HFFc6 (cell line): ENCODE measurements at places on chromosomes 2 and 18.

DNA sequence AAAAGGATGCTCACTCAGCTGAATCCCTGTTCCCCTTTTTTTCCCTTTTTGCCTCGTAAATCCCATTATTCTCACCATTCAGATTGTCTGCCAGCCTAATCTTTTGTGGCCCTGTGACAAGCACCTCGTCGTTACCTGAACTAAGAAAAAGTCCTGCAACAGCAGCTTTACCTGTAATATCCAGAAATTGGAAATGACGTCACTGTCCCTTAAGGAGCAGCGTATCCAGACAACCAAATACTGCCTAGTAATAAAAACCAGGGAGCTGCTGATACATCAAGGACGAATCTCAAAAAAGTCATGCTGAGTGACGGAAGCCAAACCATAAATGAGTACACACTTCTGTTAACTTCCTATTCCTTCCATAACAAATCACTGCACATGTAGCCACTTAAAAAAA, 694.9 kb downstream of the GALR1 start:
- no peak for DNase-seq

DNA sequence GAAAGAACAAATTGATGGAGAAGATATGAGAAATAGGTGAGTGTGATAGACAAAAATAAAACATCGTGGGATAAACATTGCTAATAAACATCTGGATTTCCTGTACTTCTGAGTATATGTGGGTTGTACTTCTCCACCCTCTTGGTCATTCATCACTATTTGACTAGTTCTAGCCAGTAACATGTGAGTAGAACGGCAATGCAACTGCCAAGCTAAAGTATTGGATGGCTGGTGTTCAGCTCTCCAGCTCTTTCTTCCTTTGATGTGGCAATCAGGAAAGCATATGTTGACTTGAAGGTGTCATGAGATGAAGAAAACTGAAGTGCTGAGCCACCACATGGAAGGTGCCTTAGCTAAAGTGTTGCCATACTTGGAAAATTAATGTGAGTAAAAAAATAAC, 144.9 kb downstream of the SCG2 start:
- no peak for DNase-seq

GRCh38 chr18:46338766-46339165, 234.6 kb downstream of the HAUS1 start:
- DNase-seq = no peak

DNA sequence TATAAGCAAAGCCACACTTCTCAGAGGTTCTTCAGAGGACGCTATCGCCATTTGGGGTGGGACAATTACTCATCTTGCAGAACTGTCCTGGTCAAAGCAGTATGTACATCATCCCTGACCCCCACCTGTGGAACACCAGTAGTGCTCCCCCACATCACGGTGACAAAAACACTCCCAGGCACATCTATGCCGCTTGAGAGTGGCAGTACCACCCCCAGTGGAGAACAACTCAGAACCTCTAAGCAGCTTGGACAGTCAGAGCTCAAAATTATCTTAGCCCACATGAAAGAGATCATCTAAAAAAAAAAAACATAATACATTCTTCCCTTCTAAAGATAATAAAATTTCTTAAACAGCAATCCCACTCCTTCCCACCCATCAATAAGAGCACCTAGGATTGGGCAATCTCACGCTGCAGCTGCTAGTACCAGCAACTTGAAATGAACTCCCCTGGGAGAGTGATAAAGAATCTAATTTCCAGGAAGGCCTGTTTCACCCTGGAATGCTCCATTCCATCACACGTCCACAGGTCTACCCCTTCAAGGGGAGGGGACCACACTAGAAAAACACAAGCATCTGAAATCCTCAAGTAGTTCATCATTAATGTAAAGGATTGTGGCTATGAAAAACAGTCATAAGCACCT, 31.7 kb downstream of the LRP2 start:
- DNase-seq = no peak

DNA sequence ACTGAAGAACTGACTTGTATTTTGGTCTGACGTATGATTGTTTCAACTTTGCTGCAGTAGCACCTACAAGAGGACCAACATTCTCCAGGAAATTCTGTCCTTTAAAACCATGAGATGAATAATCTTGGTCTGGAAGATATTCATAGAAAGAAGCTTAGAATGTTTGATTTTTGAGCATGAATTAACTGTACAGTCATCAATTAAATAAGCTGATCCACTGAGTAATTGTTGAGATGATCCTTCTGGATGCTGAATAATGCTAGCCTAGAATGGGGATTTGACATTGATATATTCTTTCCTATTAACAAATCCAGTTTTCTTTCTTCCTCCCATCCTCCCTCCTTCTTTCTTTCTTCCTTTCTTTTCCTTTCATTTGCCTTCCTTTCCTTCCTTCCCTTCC, 39.0 kb upstream of the CDK5R2 start:
- no peak for DNase-seq

- DNase-seq = no peak
These were observed 35.3 kb downstream of the SLC66A2 start for GRCh38 chr18:79916128-79916494.

DNA sequence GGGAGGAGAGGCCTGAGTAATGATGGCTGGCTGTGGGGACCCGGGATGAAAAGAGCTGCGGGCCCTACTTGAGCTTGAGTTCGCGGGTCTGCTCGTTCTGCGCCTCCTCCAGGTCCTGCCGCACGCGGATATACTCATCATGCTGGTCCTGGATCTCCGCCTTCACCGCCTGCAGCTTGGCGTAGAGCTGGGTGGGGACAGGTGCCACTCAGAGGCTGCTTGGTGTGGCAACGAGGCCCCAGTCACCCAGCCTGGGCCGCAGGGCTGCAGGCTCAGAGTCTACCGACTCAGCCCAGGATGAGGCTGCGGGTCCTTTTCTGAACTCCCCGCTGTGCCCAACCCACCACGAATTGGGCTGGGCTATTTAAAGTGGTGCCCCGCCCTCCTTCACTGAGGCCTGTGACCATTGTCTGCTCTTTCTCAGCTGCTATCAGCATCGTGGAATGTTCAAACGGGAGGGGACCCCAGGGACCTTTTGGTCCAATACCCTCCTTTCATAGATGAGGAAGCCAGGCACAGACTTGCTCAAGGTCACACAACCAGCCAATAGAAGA, 28.0 kb downstream of the KIF3C start:
- DNase-seq = no peak

GRCh38 chr2:1686784-1687105, 57.6 kb downstream of the PXDN start:
- no peak for DNase-seq

GRCh38 chr2:181788897-181789555, 102.5 kb upstream of the ITPRID2 start:
- DNase-seq = peak; percentile 27

GRCh38 chr2:95310216-95310615, 13.1 kb downstream of the KCNIP3 start:
- DNase-seq = no peak

DNA sequence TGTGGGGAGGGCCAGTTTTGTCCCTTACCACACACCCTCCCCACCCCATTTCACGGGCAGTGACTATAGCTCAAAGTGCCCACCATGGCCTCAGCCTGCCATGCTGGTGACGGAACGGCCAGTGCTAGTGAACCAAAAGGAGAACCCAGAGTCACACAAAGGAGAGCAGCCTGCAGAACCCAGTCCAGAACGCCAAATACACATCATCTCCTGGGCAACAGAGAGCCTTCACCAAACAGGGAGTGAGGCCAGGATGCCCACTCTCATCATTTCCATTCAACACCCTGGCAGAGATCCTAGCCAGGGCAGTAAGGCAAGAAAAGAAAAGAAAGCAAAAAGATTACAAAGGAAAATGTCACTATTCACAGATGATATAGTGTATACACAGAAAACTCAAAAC, 38.3 kb downstream of the HDAC4 start:
- no peak for DNase-seq
